CD4-positive, alpha-beta T cell treated with Interleukin-6 for 4 hours (primary cell): ENCODE measurements at places on chromosomes 11 and 22.

DNA sequence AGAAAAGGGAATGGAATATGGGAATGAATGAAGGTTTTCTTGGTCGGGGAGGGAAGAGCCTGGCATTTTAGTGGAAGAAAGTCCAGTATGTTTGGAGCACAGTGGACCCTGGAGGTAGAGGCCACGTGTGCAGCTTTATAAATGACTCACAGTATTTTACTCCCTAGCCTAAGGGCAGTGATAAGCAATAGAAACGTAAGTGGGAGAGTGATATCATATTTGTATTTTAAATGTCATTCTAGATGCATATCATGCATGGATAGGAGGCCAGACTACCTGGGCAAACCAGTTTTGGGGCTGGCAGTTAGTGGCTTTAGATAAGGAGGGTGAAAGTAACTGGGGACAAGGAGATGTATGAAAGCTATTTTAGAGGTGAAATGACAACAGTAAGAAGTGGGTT is 174.1 kb downstream of the ARHGAP42 start:
- DNase-seq, result no peak

DNA sequence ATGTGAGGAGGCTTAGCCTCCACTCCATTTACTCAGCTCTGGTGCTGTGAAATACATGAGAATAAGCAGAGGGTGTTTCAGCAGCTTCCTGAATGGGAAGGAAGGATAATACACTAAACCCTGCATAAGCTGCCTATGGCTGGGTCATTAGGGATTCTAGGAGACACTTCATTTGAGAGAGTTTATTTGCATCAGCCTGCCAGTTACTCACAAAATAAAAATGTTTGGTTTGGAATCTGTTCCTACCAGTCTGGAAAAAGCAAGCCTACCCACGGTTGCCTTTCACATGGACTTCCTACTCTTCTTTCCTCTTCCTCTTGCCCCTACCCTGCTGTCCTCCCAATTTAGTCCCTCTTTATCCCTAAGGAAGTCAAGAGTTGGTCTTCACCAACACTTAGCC is 20.5 kb downstream of the SLC1A2 start:
- no peak for DNase-seq

DNA sequence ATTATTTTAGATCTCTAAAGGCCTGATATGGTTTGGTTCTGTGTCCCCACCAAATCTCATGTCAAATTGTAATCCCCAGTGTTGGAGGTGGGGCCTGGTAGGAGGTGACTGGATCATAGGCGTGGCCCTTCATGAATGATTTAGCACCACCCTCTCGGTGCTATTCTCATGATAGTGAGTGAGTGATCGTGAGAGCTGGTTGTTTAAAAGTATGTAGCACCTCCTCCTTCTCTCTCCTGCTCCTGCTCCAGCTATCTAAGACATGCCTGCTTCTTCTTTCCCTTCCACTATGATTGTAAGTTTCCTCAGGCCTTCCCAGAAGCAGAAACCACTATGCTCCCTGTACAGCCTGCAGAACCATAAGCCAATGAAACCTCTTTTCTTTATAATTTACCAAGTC is 114.1 kb downstream of the SERGEF start:
- DNase-seq, result no peak

DNA sequence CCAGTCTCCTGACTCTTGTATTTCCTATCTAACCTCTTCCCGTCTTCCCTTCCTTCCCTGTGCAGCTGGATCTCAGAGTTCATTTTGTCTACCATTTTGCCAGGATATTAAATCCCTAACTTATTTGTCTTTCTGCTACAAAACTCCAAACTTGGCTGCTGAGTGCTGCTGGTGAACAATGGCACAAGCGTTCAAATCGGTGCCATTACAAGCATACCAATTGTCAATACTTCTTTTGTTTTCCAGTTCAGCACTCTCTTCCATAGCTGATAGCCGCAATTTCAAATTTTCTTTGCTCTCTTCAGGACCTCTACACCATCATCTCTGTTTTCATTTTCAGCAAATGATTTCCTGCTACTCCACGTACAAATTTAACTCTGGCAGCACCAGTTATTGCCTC is 13.4 kb downstream of the IL18 start:
- no peak for DNase-seq

DNA sequence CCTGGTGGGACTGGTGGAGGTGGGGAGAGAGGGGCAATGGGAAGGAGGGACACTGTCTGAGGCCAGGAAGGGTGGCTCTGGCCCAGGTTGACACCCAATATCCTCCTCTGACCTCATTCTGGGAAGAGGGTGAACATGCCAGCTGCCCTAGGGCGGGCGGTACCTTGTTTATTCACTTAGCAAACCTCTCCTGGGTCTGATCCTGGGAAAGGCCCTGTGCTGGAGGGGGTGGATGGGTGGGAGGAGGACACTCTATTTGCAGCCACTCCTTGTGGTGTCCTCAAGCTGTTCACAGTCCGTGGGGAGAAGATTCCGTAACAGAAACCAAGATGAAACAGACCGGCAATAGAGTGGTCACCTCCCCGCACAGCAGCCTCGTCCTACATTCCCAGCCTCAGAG is 49.7 kb upstream of the EIF3D start:
- no peak for DNase-seq

GRCh38 chr11:69834811-69835800 is 15.9 kb upstream of the FGF3 start:
- no peak for DNase-seq

GRCh38 chr22:20591660-20592310 is 84.4 kb downstream of the MED15 start:
- DNase-seq, result no peak

GRCh38 chr11:19922689-19923035 is 210.0 kb downstream of the NAV2 start:
- DNase-seq, result no peak

- no peak for DNase-seq
Observed at GRCh38 chr22:39617342-39617741, 46.8 kb downstream of the CACNA1I start.

- no peak for DNase-seq
Observed at GRCh38 chr11:130418756-130419155, 9.7 kb downstream of the ADAMTS8 start.

- no peak for DNase-seq
Observed at GRCh38 chr11:64266339-64266738, 15.0 kb downstream of the PLCB3 start.

DNA sequence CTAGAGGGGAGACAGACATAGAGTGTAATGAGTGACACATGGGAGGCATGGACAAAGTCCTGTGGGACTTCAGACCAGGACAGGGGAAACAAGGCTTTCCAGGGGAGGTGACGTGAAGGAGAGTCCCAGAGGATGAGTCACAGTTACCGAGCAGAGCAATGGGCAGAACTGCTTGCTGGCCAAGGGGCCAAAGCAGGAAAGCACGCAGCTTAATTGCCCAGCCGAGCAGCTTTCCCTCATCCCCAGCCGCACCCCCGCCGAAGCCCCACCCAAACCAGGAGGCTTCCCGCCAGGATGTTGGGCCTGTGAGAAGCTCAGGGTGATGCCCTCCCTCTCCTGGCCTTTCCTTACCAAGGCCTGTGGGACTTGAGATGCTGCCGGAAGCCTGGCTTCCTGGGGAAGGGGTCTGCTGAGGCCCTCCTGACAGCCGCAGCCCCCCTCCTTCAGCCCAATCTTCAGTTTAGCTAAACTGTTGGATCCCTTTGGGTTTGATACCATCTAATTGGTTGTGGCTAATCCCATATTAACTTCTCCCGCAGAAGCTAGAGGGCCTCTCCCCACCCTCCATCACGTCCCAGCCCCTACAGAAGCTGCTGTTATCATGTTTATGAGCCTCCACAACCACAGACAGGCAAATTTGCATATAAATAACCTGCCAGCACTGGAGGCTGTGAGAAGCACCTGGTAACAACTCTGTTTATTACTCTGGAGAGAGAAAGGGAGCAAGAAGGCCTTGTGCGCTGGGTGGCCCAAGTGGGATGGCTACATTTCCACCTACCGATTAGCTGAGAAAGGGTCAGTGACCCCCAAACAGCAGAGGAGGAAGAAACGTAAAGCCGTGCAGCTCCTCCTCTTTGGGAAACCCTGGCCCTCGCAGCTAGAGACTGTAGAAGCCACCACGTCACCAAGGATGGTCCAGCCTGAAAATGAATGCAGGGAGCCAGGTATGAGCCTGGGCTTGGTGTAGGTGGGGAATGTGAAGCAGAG is 80.0 kb downstream of the TRIM29 start:
- DNase-seq, result no peak

DNA sequence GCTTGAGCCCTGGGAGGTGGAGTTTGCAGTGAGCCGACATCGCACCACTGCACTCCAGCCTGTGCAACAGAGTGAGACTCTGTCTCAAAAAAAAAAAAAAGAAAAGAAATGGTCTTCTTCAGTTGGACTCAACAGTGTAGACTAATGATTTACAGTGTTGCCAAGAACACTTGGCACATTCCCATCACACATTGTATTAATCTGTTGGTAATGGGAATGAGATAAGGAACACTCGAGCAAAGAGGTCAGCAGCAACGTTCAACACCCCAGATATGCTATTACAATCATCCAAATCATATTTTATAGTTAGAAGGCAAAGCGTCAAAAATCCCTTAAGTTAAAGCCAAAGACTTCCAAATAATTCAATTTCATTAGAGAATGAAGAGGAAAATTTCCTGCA is 14.5 kb downstream of the CDON start:
- no peak for DNase-seq

GRCh38 chr11:2207212-2207611 is 35.6 kb upstream of the TH start:
- no peak for DNase-seq

DNA sequence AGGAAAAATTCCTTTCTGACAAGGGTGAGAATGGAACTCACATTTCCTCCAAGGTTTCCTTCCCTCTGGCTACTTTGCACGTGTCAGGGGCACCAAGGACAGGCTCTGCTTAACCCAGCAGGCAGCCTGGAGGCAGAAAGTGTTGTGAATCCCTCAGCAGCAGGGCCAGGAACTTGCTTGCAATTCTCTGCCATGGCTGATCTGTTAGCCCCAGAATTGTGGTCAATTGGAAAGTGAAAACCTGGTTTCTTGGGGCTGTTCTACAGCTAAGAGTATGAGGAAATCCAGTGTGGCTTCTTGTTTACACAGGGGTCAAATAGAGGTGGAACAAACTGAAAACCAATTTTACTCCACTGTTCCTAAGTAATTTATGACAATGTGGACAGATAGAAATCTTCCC is 38.3 kb upstream of the CEP295 start:
- no peak for DNase-seq

- DNase-seq, result no peak
Observed at GRCh38 chr11:130671801-130672700, 223.6 kb downstream of the ADAMTS15 start.

DNA sequence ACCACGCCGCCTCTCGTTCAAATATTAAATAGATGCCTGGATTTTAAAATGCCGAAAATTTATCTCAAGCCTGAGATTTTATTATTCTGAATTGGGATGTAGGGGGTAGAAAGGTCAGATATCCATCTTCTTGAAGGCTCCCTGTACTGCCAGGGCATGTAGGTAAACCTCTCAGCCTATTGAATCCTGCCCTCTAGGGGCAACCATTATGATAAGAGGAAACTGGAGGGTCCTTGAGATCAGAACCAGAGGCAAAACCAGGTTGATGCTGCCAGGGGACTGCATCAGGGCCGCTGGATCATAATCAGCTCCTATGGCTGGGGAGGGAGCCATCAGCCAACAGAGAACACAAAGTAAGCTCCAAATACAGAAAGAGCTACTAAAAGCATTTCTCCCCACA is 92.4 kb downstream of the KCNC1 start:
- DNase-seq, result no peak

DNA sequence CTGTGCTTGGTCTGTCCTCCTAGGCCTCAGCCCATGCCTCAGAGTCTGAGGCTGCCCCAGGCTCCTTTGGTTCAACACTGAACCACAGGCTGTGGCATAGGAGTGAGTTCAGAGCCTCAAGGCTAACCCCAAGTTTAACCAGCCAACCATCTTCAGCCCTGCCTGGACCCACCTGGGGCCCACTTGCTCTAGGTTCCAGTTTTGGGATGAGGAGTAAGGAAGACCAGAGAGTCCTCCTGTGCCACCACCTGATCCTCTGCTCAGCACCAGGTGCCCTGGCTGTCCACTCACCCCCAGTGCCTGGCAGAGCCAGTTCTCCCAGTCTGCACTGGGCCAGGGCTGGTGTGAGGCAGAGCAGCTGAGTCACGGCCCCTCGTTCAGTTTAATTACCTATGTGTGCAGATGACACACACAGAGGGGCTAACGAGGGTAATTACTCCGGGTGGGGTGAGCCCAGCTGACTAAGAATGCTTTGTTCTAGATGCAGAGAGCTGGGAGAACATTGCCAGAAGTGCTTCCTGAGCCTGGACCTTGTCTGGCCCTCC is 12.0 kb upstream of the TMPRSS13 start:
- DNase-seq, result no peak

GRCh38 chr11:60878245-60879101 is 11.1 kb downstream of the ZP1 start:
- DNase-seq, result no peak

DNA sequence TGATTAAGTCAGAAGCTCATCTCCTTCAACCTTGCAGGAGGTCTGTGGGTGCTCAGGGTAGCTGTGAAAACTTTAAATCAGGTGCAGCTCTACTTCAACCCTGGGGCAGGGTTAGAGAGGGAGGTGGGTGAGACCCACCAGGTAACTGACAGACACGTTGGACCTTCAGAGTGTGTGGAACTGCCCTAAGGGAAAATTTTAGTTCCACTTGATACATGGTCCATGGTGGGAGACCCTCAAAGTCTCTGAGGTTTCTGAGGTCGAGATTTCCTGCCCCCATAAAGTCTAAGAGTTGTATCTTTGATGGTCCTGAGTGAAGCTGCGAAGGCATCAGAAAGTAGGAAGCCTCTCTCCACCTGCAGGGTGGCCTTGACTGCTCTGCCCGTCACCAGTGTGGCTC is 23.9 kb upstream of the NNMT start:
- DNase-seq, result no peak

DNA sequence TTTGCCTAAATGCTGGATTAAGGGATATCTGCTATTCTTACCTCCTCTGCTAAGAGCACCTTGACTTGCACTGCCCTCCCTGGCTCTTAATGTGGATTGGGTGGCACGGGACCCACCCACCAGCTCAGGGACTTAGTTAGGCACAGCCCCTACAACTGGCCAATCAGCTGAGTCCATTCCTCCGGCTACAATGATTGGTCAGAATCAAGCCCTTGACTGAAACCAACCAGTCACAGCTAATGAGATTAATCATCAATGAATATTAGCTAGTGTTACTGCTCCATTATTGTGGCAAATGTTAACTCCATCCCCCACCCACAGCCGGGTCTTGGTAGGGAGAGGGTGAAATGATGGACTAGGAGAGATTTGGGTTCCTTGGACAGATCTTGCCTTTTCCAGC is 328.0 kb downstream of the MN1 start:
- no peak for DNase-seq
